WTC11 (cell line): ENCODE measurements at places on chromosomes 12 and 14. TPM values are rescaled to one million over a fixed set of nuclear protein-coding genes. Genes with fewer than 3 reads are reported as not detected.

The HNRNPA1 gene
- total RNA-seq = 2,589 to 2,788 TPM (median 2,737 TPM) in 3 replicates

DNA sequence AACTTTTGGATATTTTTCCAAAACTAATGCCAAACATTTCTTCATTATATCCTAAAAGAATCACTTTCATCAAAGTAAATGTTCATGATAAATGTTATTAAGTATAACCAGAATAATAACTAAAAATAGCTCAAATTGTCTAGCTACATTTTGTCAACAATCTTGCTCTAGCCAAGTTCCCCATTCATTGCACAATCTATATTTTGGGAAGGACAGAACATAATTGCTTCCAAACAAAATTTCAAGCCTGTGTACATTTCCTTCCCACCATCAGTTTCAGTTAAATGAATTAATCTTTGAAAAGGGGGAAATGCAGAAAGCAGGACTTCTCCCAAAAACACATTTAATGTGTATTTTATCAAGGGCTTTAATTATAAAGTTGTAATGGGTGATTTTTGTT is 98.0 kb upstream of the PLEKHG7 start:
- no peak overlapping the region for H3K4me3 ChIP-seq
- H3K27ac ChIP-seq = no peak overlapping the region
- peaks cover 27% of the 10 kb centered on the region for H3K36me3 ChIP-seq
- peaks cover 13% of the 10 kb centered on the region for H3K4me1 ChIP-seq

DNA sequence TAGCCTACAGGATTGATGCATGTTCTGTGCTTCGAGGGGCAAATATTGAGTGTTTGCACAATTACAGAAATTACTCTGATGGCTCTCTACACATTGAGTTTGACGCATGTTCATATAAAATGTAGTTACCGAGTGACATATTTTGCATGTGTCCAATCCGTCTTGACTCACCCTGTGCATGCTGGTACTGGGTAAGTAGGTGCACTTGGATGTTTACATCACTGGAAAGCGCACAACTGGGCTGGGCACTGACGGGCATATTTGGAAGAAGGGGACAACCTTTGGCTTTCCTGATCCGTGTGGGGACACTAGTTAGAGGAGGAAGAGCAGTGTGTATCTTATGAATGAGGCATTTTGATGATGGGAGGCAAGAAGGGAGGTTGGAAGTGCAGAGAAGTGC is 4.9 kb upstream of the KRT6A start:
- H3K27ac ChIP-seq = no peak overlapping the region
- H3K27me3 ChIP-seq = peaks cover 2% of the 10 kb centered on the region; the same call in 1 of the 2 replicates
- DNase-seq = no peak
- H3K4me3 ChIP-seq = no peak overlapping the region
- peaks cover 27% of the 10 kb centered on the region for H3K4me1 ChIP-seq

DNA sequence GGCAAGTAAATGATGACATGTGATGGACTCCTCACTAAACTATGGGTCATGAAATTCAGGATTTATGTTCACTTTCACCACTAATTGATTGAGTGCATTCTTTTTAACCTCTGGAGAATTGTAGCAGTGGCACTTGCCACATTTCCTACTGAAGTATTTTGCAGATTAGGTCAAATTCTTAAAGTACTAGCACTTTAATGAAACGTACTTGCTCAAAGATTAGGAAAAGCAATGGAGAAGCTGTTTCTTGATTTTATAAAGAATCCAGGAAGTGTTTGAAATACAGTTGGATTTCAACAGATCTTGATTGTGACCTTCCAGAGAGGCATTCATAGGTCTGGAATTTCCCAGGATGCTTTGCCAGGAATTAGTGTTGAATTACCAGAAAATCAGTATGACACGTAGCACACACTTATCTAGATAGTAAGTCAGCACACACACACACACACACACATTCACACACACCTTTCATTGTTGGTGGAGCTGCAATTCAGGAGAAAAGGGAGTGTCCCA is 162.6 kb downstream of the MYRFL start:
- no peak overlapping the region for H3K27ac ChIP-seq
- DNase-seq = no peak
- H3K4me1 ChIP-seq = no peaks in the 10 kb centered on the region
- H3K27me3 ChIP-seq = no peaks in the 10 kb centered on the region
- H3K4me3 ChIP-seq = no peak overlapping the region
- no peaks in the 10 kb centered on the region; the same call in 1 of the 2 replicates for H3K36me3 ChIP-seq

GRCh38 chr14:36773136-36773540 is 111.5 kb downstream of the PAX9 start:
- no peaks in the 10 kb centered on the region for H3K27me3 ChIP-seq
- H3K27ac ChIP-seq = no peak overlapping the region
- H3K4me3 ChIP-seq = no peak overlapping the region
- no peak for DNase-seq
- H3K4me1 ChIP-seq = peaks cover 10% of the 10 kb centered on the region
- no peaks in the 10 kb centered on the region for H3K36me3 ChIP-seq
